ENCODE measurements at places on chromosomes 1 and 21. TPM values are rescaled to one million over a fixed set of nuclear protein-coding genes. Genes with fewer than 3 reads are reported as not detected.

GRCh38 chr1:18693256-18694098, 62.8 kb downstream of the PAX7 start:
- no peak overlapping the region for H3K27ac ChIP-seq
- H3K27me3 ChIP-seq = no peaks in the 10 kb centered on the region
- no peaks in the 10 kb centered on the region for H3K4me1 ChIP-seq
- H3K36me3 ChIP-seq = no peaks in the 10 kb centered on the region
- no peak for DNase-seq
- no peak overlapping the region for H3K4me3 ChIP-seq

S100PBP gene
- polyA plus RNA-seq = 4.3 TPM

DNA sequence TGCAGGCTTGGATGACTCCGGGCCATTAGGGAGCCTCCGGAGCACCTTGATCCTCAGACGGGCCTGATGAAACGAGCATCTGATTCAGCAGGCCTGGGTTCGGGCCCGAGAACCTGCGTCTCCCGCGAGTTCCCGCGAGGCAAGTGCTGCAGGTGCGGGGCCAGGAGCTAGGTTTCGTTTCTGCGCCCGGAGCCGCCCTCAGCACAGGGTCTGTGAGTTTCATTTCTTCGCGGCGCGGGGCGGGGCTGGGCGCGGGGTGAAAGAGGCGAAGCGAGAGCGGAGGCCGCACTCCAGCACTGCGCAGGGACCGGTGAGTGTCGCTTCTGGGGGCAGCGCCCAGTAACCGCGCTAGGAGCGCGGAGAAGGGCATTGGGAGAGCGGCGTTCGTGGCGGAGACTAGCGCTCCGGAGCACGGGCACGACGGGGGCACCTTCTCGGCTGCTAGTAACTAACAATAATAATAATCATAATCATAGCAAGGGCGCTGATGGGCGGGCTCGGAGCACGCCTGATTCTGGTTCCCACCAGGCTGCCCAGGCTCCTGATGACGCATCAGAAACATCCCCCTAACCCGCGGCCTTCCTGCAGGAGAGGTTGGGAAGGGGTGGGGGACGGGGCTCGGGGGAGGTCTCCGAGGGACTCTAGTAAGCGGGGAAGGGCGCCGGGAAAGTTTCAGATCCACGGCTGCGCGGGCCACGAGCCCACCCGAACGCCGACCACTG, at the start of gene MX1:
Gene MX1, plus strand, starts transcription at position 286 of the 722 bp plus-strand sequence. CDS start 5,832 bp downstream, outside the sequence.
- H3K4me1 ChIP-seq = peaks cover 4% of the 10 kb centered on the region
- peaks cover 9% of the 10 kb centered on the region for H3K36me3 ChIP-seq
- peak; percentile 92 for DNase-seq
- H3K27ac ChIP-seq = peak within 1 kb of the TSS; percentile 90
- H3K4me3 ChIP-seq = peak within 1 kb of the TSS; percentile 88

- H3K36me3 ChIP-seq = no peaks in the 10 kb centered on the region
- DNase-seq = no peak
- peak overlapping the region; percentile 7 for H3K4me3 ChIP-seq
- H3K27me3 ChIP-seq = no peaks in the 10 kb centered on the region
- no peaks in the 10 kb centered on the region for H3K4me1 ChIP-seq
Measured at GRCh38 chr1:20685099-20685662, 24.0 kb upstream of the DDOST start.

IL12RB2 gene
- polyA plus RNA-seq = not detected

DNA sequence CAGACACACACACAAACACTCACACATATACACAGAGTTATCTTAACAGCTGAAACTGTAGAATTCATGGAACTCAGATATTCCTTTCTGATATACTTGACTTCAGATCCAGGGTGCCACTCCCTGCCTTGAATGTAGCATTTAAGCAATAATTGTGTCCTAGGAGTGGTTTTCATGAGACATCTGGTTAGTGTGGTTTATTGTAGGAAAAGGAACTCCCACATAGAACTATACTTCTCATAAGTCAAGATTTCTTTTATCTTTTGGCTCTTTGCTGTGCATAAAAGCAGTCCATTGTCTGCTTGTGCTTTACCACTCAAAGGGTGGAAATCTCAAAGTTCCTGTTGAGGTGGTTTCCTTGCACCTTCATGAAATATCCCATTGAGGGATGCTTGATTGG, 272.6 kb upstream of the SGIP1 start:
- H3K27ac ChIP-seq = no peak overlapping the region
- H3K27me3 ChIP-seq = no peaks in the 10 kb centered on the region
- H3K4me1 ChIP-seq = no peaks in the 10 kb centered on the region
- no peak for DNase-seq
- H3K36me3 ChIP-seq = no peaks in the 10 kb centered on the region

CA6 gene
- not detected for polyA plus RNA-seq

DNA sequence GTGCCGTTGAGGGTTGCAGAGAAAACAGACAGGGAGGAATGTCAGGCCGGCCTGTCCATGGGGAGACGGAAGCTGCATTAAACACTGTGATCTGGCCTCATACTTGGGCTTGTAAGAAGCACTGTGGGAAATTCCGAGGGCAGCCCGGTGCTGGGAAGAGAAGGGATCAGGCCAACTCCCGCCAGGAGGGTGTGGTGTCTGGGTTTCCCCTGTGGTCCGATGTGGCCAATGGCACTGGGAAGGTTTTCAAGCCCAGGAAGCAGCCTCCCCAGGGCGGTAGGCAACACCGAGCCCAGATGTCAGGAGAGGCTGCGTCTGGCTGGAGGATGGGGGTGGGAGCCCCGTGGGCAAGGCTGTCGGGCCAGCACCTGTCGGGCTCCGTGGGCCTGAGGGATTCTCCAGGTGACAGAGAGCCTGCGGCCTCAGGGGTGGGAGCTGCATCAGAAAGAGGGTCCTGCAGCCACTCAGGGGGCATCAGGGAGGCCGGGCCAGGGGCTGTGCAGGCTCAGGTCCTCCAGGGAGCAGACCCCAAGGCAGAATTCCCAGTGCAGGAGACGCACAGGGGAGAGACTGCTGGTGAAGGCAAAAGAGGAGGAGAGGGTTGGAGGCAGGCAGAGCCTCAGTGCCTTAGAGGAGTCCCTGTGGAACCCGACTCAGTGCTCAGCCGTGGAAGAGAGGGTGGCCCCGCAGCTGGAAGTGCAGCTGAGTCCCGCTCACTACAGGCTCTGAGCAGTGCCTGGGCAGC, 8.4 kb downstream of the UBASH3A start:
- H3K27ac ChIP-seq = no peak overlapping the region
- no peaks in the 10 kb centered on the region for H3K4me1 ChIP-seq
- no peak overlapping the region for H3K4me3 ChIP-seq
- no peaks in the 10 kb centered on the region for H3K27me3 ChIP-seq
- H3K36me3 ChIP-seq = no peaks in the 10 kb centered on the region
- no peak for DNase-seq

DNA sequence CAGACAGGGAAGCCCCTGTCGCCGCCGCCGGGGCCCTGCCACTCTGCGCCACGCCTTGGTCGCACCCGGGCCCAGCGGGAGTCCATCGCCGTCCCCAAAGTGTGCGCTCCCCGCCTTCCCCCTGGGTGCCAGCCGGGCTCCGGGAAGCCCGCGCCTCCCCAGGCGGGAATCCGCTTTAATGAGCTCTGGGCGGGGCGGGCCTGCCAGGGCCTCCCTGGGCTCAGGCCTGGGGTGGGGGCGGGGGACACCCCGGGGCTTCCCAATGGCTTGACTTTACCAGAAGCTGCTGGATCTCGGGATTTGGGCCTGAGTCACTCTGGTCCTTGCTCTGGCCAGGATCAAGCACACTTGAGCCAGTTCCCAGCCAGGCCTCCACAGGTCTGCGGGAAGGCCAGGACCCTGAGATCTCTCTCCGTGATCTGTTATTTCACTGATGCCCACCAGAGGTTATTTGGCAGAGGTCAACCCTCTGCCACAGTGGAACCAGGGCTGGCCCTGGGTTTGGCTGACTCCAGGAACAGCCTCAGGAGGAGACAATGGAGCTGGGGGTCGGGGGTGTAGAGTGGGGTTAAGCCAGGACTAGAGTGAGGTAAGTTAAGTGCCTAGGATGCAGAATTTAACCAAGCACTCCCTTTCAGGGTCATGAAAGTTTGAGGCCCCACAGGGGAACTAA, 178.4 kb upstream of the EDN2 start:
- H3K4me3 ChIP-seq = no peak overlapping the region
- no peak overlapping the region for H3K27ac ChIP-seq
- H3K4me1 ChIP-seq = no peaks in the 10 kb centered on the region
- H3K27me3 ChIP-seq = no peaks in the 10 kb centered on the region
- peak; percentile 27 for DNase-seq

ATXN7L2 gene
- polyA plus RNA-seq = 5.3 TPM

DNA sequence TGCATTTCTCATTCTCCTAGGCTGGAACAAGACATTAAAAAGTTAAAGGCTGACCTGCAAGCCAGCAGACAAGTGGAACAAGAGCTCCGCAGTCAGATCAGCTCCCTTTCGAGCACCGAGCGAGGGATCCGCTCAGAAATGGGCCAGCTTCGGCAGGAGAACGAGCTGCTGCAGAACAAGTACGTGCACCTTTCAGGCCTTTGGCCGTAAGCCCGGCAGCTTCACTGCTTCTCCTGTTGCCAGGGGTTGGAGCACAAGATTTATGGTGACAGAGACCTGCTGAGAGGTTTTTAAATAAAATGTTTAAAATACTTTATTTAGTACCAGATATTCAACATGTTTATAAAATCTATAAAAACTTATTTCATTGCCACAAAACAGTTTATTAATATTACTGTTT, 53.4 kb downstream of the MACO1 start:
- H3K4me1 ChIP-seq = no peaks in the 10 kb centered on the region
- H3K27ac ChIP-seq = no peak overlapping the region
- DNase-seq = no peak
- H3K27me3 ChIP-seq = no peaks in the 10 kb centered on the region
- peaks cover 31% of the 10 kb centered on the region for H3K36me3 ChIP-seq
- no peak overlapping the region for H3K4me3 ChIP-seq

YARS1 gene
- 43.5 TPM for polyA plus RNA-seq

DNA sequence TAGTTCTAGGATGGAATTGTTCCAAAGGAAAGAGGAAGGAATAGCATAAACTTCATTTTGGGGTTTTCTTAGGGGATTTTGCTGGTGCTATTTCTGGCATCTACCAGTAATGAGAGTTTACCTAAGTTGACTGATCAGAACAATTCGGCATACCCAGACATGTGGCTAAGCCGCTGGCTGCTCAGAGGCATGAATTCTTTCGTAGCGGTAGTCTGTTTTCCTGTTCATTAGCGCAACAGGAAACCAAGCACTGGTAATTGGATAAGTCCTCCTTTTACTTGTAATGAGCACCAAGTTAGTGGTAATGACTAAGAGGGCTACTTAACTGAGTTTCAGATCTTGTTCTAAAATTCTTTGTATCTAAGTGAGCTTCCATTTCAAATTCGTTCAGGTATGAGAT, 38.6 kb downstream of the C21orf91 start:
- no peaks in the 10 kb centered on the region for H3K4me1 ChIP-seq
- H3K27ac ChIP-seq = peak overlapping the region; percentile 73
- no peaks in the 10 kb centered on the region for H3K36me3 ChIP-seq

DNA sequence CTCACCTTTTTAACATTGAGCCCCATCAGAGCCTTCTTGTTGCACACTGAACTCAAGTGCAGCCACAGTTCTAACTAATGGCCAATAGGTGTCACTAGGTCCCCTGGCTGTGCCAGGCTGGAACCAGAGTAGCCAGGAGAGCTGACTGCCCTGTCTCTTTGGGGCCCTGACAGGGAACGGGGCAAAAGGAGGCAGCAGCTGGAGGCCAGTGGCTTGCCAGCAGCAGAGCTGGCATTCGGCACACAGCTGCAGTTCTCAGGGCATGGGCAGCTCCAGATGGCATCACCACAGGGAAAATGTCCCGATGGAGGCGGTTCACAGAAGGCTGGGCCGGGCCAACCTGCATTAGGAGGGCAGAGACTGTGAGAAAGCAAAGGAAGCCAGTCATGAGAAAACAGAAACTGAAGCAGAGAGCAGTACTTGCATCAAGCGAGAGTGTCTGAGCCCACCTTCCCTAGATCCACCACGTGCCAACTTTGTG, 188.6 kb downstream of the FCRL5 start:
- H3K4me1 ChIP-seq = no peaks in the 10 kb centered on the region
- no peaks in the 10 kb centered on the region for H3K27me3 ChIP-seq
- H3K4me3 ChIP-seq = no peak overlapping the region
- no peak overlapping the region for H3K27ac ChIP-seq

- H3K4me1 ChIP-seq = peaks cover 24% of the 10 kb centered on the region
- H3K27me3 ChIP-seq = no peaks in the 10 kb centered on the region
- no peak overlapping the region for H3K27ac ChIP-seq
- H3K36me3 ChIP-seq = no peaks in the 10 kb centered on the region
- no peak for DNase-seq
Measured at GRCh38 chr1:234706199-234706598, 96.2 kb upstream of the IRF2BP2 start.

DNA sequence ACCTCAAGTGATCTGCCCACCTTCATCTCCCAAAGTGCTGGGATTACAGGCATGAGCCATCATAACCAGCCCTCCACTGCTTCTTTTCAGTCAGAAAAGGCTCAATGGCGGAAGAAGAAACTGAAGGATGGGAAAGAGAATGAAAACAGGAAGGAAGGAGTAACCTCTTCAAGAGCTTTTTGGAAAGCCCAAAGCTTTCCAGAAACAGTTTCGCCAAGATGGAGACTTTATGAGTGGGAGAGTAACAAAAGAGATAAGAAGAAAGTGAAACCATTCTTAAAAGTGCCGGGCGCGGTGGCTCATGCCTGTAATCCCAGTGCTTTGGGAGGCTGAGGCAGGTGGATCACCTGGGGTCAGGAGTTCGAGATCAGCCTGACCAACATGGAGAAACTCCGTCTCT, 62.7 kb upstream of the NBL1 start:
- H3K27ac ChIP-seq = no peak overlapping the region
- no peak for DNase-seq
- H3K4me1 ChIP-seq = no peaks in the 10 kb centered on the region
- no peaks in the 10 kb centered on the region for H3K36me3 ChIP-seq
- H3K4me3 ChIP-seq = no peak overlapping the region

DNA sequence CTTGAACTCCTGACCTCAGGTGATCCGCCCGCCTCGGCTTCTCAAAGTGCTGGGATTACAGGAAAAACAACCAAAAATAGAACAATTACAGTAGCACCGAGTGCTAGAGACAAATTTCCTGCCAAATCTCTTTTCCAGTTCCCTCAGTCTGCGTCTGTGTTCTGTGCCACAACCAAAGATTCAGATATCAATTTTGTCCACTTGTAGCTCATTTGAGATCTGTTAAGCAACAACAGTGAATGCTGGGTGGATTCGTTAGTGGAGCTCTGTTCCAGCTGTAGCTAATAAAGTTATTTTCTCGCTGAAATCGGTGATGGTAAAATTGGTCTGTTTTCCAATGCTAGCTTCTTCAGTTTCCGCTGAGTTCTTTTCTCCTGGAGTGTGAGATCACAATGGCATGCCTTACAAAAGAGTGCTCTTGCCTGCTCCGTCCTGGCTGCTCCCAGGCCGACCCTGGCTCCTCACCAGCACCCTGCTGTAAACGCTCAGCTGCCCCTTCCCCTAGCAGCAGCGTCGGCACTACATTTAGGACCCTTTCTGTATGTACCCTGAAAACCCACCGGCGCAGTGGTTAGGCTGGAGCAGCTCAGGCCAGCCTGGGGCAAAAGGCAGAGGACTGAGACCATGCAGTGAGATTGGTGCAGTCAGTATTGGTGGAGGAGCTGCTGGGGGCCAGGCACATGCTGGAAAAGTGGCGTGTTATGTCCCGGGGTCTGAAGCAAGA, 395.4 kb downstream of the KIF26B start:
- no peaks in the 10 kb centered on the region for H3K27me3 ChIP-seq
- H3K27ac ChIP-seq = no peak overlapping the region
- no peak overlapping the region for H3K4me3 ChIP-seq
- no peaks in the 10 kb centered on the region for H3K4me1 ChIP-seq
- H3K36me3 ChIP-seq = no peaks in the 10 kb centered on the region
- no peak for DNase-seq
